ENCODE measurements at places on chromosomes 3 and 15.

- no peak for DNase-seq
These were observed 17.2 kb upstream of the TCAIM start for GRCh38 chr3:44321335-44321734.

DNA sequence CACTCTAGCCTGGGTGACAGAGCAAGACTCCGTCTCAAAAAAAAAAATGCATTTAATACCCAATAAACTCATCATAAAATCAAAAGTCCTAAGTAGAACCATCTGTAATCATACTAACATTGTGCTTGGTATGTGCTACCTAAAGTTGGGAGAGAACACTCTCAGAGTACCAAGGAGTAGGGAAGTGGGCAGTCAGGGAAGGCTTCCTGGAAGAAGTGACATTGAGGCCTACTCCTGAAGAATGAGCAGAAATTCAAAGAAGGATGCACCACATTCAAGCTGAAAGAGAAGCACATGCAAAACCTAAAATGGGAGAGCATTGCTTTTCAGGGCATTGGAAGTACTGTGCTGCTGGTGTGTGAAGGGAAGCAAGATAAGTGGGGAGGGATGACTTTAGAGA lies 54.1 kb downstream of the TLE3 start:
- DNase-seq = no peak

DNA sequence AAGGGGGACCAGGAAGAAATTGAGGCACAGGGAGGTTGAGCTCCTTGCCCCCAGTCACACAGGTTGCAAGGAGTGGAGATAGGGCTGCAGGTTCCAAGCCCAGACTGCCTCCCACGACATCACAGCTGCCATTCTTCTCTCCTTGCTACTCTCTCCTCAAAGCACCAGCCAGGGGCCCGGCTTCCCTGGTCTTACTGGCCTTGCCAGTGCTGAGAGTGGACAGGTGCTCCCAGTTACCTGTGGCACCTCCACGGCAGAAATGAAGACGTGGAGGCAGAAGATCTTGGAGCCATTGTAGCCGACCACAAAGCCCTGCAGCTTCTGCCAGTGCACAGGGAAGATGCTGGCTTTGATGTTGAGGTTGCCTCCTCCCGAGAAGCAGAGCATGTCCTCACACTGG lies 17.9 kb upstream of the ACAD9 start:
- DNase-seq = no peak

DNA sequence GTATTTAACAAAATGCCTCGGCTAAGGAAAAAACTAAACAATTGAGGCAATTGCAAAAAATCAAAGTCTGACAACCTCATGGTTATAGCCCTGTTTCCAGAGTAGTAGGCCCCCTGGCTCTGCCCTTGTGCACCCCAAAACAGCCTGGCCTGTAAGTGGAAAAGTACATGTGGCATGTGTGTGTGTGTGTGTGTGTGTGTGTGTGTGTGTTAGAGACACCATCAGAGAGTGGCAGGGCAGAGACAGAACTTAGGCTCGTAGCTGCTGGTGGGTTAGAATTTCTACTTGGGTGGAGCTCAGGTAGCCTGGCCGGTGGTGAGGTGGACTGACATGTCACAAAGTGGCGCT lies 14.1 kb upstream of the AHSG start:
- DNase-seq = no peak

GRCh38 chr3:193903512-193903817 lies 232.5 kb upstream of the HES1 start:
- no peak for DNase-seq

- no peak for DNase-seq
These were observed 37.0 kb downstream of the CEMIP start for GRCh38 chr15:80816049-80816653.

GRCh38 chr3:191412759-191413158 lies 48.2 kb upstream of the PYDC2 start:
- no peak for DNase-seq

DNA sequence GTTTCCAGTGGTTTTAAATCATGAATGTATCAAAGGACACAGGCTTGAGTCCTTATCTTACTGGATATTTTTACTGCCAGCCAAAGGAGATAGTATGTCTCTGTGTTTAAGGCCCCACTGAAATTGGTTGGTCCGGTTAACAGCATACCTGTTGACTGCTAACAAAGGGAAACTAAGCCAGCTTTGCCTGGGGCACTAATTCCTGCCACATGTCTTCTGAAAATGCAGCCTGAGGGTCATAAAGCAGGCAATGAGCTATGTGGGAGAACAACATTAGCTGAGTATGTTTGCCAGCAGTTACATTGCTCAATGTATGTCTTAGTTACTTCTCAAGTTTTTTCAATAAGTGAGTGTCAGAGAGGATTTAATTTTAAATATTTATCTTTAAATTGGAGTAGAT lies 12.4 kb downstream of the PLS1 start:
- DNase-seq = no peak

Data from cortex of kidney (tissue), 1 donor.